ENCODE measurements at places on chromosomes 6 and 20.
A peak's percentile ranks its signal among the peaks of the same experiment; 100 is the strongest.

DNA sequence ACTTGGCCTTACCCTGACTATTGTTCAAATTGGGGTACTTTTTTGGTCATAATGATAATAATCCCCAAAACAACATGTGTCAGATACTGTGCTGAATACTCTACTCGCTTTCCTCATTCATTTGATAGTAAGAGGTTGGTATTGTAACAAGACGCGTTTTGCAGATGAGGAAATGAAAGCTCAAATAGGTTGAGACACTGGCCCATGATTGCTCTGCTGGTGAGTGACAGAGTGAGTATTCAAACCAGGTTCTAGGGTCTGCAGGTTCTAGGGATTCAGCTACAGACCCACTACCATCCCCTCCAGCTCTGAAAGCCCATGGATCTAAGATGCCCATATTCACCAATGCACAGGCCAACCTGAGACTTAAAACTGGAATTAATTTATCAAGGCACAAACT lies 1.3 kb upstream of the ENPP4 start:
- no peak for DNase-seq

- no peak for DNase-seq
Measured at GRCh38 chr6:10484912-10485311, 36.2 kb upstream of the GCNT2 start.

- DNase-seq, result no peak
Measured at GRCh38 chr20:63014287-63014686, 7.5 kb upstream of the BHLHE23 start.

DNA sequence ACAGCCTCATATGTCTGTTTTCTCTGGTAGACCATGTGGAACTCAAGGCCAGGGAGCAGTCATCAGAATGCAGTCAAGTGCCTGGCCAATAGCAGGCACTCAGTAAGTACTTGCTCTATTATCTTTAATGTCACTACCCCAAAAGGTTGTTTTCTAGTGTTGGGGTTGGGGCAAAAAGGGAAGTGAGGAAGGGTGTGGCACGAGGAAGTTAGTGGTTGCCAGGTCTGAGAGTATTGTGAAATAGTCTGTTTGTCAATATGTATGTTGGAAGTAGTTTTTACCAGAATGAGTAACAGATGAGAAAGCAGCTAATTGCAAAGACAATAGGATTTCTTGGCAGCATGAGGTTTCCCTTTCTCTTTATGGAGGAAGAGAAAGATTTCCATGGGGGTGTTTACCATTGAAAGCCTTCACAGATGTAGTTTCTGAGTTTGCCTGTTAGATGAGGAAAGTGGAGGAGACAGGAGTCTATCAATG lies 59.5 kb upstream of the ARMH2 start:
- DNase-seq, result no peak

GRCh38 chr6:45722876-45723275 lies 292.8 kb downstream of the CLIC5 start:
- no peak for DNase-seq

DNA sequence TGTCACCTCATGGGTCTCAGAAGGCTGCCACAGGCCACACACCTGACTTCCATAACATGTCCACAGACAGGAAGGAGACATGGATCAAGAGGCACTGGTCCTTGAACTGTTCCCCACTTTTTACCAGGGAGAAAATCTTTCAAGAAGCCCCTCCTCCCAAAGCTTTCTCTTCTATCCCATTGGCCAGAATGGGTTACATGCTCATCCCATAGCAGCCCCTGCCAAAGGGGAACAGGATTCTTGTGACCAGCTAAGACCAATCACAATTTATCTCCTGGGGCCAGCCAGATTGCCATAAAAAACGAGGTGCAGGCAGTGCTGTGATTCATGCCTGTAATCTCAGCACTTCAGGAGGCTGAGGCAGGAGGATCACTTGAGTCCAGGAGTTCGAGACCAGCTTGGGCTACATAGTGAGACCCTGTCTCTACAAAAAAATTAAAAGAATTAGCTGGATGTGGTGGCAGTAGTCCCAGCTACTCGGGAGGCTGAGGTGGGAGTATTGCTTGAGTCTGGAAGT lies 59.4 kb downstream of the TMEM242 start:
- DNase-seq, result no peak

DNA sequence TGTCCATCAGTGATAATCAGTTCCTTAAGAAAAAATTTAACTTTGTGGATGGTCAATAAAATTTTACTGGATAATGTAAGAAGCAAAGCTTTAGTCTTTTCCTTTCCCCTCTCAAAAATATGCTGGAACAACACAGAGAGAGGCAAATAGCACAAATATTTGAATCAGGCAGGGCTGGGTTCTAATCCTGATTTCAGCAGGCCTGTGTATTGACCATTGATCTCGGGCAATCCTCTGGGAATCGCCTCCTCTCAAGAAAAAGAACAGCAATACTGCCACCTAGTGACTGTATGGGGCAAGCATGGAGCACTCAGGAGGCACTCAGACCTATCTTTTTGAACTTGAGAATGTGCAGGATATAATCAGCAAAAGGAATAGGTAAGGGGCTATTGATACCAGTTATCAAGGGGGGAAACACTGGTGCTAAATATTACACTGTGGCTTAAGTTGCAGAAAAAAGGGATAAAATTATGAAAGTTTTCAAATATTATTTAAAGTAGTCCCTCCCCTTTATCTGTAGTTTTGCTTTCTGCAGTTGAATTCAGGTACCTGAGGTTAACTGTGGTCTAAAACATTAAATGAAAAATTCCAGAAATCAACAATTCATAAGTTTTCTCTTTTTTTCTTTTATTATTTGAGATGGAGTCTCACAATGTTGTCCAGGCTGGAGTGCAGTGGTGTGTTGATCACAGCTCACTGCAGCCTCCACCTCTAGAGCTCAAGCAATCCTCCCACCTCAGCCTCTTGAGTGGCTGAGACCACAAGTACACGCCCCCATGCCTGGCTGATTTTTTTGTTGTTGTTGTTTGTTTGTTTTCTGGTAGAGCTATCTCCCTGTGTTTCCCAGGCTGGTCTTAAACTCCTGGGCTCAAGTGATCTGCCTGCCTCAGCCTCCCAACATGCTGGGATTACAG lies 91.8 kb upstream of the NHSL1 start:
- DNase-seq, result peak; percentile 71

GRCh38 chr20:49347156-49347555 lies 69.3 kb upstream of the ZNFX1 start:
- peak; percentile 49 for DNase-seq

GRCh38 chr6:100001915-100002388 lies 7.9 kb upstream of the MCHR2 start:
- peak; percentile 42 for DNase-seq

- no peak for DNase-seq
Measured at GRCh38 chr6:108546079-108547049, 14.4 kb upstream of the FOXO3 start.

- no peak for DNase-seq
Measured at GRCh38 chr6:106520711-106521401, 108.4 kb downstream of the RTN4IP1 start.

DNA sequence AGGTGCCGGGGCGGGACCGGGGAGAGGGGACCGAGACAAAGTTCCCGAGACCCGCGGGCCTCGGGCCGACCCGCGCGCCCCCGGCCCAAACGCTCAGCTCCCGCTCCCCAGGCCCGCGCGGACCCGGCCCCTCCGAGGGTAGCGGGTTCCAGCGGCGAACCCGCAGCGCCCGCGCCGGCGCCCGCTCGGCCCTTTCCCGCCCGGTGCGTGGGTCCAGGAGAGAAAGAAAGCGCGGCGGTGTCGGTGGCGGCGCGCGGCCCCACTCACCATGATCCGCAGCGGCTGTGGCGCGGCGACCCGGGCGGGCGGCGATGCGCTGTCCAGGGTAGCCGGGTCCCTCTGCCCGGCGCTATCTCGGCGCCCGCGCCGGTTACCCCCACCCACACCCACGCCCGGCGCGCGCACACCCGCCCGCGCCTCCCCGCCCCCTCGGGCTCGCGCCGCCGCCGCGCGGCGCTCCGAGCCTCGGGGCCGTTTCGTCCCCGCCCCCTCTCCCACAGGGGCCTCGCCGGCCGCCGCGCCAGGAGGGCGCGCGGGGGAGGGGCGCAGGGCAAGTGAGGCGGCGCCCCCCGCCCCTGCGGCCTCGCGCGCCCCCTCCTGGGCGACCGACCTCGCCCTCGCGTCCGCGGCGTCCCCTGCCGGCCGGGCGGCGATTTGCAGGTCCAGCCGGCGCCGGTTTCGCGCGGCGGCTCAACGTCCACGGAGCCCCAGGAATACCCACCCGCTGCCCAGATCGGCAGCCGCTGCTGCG lies at the start of gene ELOVL2:
Gene ELOVL2, minus strand, starts transcription at position 345 of the 751 bp plus-strand sequence. Its CDS starts 75 bp downstream, at position 270.
- peak; percentile 51 for DNase-seq

DNA sequence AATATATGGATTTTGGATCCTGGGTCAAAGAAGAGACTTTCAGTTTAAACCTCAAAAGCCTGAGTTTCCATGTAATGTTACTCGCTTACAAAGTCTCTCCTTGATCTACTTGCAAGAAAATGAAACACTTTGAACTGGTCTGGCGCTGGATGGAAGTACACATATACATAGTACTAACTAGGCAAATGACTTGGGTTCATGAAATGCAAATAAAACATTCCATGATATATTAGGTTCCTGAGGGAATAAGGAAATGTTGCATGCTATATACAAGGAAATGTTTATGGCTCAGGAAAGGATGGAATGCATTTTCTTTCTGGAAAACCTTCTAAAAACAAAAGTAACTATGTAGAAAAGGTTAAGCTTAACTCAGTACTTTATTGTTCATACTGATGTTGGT lies 11.4 kb upstream of the TXLNB start:
- DNase-seq, result no peak

GRCh38 chr6:7147051-7147671 lies 39.4 kb downstream of the RREB1 start:
- DNase-seq, result no peak

DNA sequence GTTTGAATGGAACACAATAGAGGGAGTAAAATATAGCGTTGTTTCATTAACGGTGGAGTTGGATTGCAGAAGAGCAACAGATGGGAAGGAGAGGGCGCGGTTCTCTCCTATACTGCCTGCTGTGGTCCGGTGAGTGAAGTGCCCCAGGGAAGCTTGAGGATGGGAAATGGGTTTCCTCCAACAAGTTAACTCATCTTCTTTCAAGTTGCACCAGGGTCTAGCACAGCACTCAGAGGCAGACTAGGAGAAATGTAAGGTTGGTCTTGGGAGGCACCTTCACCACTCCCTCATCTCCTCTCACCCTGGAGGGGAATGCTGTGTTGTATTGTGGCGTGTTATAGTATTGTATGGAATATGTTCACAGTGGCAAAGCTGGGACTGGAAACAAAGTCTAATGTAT lies 96.9 kb upstream of the SLC24A3 start:
- DNase-seq, result no peak

GRCh38 chr20:15496501-15497039 lies 1076.7 kb downstream of the KIF16B start:
- DNase-seq, result no peak

- no peak for DNase-seq
Measured at GRCh38 chr6:143394389-143394788, 56.1 kb downstream of the ADAT2 start.

DNA sequence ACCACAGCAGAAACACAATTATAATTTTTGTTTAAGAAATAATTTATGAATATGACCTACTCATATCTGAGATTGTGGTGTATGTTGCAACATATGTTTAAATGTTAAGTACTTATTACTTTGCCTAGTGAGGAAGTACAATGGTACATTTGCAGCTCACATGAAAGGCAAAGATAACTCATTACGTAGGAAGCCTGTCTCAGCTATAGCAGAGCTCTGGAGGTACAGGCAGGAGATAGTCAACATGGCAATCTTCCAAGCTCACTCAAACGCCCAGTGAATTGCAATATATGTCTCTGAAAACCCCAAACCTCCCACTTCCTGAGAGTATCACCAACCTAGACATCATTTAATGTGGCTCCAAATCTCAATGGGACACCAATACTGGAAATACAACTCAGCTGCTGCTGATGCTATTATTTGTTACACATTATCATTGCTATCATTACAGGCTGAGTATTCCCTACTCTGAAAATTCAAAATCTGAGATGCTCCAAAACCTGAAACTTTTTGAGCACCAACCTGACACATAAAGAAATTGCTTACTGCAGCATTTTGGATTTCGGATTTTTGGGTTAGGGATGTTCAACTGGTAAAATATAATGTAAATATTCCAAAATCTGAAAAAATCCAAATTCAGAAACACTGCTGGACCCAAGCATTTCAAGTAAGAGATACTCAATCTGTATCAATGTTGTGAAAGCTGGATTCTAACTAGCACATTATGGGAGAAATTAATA lies 25.1 kb upstream of the GSTA4 start:
- no peak for DNase-seq

DNA sequence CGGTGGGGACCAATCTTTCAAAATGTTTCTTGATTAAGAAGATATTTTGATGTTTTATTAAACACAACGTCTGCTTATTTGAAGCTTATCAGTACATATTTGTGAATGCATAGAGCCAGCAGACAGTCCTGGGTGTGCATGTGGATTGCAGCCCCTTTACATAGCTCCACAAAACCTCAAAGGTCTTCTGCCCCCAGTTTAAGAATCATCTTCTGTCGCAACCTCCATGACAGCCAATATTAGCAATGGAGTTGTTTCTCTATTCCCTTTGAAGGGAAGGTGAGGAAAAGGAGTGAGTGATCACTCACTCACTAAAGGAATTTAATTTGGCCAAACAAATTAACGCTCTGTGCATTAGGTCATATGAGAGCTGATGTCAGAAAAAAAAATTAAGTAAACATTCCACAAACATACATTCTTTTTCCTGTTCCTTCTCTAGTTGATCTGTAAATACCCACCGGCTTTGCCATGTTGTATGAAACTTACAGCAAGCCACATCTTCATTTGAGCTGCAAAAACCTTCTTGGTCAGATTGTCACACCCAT lies 152.9 kb downstream of the SIM1 start:
- no peak for DNase-seq

DNA sequence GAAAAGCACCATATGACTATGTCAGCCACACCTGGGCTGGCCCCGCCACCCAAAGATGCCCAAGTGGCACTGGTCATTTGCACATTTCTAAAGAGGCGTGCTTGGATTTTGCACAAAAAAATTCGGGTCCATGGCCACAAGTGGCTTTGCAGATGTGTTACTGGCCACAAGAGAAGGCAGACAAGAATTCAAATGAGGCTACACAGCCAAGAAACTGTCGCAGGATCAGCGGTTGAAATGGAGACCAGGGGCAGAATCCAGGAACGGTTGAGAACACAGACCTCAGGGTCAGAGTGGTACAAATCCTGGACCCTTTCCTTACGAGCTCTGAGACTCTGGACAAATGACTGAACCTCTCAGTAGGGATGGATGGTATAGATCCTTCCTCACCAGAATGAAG lies 48.6 kb upstream of the SASH1 start:
- DNase-seq, result no peak

GRCh38 chr6:161048641-161049040 lies 57.1 kb downstream of the MAP3K4 start:
- DNase-seq, result no peak

- DNase-seq, result peak; percentile 38
Measured at GRCh38 chr20:856361-856775, 22.9 kb downstream of the FAM110A start.

DNA sequence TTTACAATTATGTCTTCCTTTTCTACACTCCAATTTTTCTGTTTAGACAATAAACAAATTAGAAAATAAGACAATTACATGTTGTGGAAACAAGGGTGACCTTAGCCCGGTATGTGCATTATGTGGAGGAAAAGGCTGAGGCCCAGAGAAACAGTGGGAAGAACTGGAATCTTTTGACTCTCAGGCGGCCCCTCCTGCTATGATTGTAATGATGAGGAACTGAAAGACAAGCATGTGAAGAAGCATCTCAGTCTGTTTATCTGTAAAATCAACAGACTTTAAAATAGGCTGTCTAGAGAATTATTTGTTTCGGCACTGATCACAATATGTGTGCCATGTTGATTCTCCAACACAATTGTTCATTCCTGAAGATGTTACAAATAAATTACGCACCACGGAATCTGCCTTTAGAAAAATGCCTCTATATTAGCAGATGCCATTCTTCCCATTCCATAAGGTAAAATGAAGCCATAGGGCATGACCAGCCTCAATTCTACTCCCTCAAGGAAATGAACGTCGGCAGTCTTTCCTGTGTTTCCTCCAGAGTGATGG lies 1201.6 kb upstream of the CITED2 start:
- DNase-seq, result no peak
